IPS DF 19.7 (cell line): ENCODE measurements at places on chromosomes 2 and 18.

DNA sequence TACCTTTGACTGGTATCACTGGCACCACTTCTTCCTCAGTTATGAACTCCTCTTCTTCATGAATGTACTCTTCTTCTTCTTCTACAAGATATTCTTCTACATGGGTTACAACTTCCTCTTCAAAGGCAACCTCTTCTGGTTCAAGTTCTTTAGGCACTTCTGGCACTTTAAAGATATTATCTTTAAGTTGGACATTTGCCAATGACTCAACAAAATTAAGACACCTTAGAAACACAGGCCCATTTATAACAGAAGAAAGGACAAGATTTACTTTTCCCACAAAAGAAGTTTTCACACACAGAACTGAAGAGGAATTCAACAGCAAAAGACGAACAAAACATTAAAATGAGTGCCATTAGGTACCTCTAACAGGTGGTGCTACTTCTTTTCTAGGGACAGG, 127.3 kb downstream of the TTN start:
- no peak for DNase-seq

- no peak for DNase-seq
These were observed 256.2 kb upstream of the KLHL29 start for GRCh38 chr2:23128684-23129292.

DNA sequence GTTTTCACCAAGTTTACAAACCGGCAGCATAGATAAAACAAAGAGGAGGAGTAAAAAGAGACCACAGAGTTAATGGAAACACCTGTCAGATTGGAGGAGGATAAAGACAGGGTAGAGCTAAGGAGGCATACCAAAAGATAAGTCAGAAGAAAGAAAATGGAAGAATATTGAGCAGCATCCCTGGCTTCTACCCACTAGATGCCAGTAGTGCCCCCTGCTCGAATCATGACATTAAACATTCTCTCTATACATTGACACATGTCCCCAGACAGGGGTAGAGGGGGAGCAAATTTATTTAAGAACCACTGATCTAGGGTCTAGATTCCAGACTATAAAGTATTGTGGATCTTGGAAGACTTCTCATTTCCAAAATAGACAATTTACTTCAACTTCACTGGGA, 159.8 kb upstream of the ETAA1 start:
- DNase-seq, result no peak

GRCh38 chr2:158099716-158100115, 2.0 kb upstream of the UPP2 start:
- DNase-seq, result no peak

- no peak for DNase-seq
These were observed 97.4 kb upstream of the LRATD1 start for GRCh38 chr2:14535156-14535555.

DNA sequence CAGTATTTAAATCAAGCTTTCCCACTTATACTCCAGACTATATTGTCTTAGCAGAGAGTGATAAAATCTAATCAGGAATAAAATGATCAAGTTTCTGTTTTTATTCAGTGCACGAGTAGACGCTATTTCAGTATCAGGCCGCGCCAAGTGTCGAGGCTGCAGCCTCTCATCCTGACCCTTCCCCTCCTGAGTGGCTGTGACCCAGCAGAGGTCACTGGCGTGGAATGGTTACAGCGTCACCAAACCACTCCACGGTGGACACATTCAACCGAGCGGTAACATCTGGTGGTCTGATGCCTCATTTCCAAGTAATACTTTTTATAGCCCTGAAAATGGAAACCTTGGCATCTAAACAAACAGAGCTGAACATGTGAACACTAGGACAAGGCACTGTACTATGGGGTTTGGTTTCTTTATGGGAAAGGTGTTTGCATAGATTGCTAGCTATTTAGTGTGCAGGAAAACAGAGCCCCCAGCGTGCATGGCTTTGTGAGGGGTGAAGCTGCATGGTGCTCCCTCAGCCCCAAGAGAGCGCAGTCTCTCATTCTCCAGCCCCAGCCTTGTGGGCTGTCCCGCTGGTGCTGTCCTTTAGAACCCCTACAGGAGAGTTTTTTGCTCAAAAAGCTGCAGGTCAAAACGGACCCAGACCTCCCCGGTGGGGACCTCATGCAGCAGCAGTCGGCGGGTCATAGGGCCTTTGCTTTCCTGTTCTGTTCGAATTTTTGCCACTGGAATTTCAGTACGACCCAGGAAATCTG, 28.4 kb downstream of the FAM228A start:
- DNase-seq, result no peak

- no peak for DNase-seq
These were observed 4.0 kb downstream of the PPP3R1 start for GRCh38 chr2:68248361-68248760.

- no peak for DNase-seq
These were observed 257.4 kb downstream of the CCDC178 start for GRCh38 chr18:33183136-33183535.

- no peak for DNase-seq
These were observed 13.3 kb upstream of the RAB17 start for GRCh38 chr2:237603718-237604362.

DNA sequence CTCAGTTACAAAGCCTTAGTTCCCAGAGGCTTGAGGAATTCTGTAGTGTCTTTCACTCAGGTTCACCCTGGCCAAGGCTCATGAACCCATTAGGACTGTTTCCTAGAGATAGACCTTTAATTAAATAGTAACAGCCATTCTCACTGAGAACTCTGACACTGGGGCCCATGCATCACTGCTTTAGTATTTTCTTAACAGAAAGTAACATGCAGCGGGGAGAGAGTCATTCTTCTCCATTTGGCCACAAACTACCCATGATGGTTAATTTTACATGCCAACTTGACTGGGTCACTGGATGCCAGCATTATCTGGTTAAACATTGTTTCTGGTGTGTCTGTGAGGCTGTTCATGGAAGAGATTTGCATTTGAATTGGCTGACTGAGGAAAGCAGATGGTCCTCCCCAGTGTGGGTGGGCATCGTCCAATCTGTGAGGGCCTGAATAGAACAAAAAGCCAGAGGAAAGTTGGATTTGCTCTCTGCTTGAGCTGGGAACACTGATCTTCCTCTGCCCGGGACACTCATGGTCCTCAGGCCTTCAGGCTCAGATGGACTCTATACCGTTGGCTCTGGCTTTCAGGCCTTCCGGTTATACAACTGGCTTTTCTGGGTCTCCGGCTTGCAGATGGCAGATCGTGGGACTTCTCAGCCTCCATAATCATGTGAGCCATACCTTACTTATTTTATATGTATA, 5.6 kb upstream of the CPLX4 start:
- DNase-seq, result no peak

- no peak for DNase-seq
These were observed 898.9 kb downstream of the CPS1 start for GRCh38 chr2:211455216-211455841.

GRCh38 chr18:25279961-25280360, 72.0 kb downstream of the ZNF521 start:
- no peak for DNase-seq

DNA sequence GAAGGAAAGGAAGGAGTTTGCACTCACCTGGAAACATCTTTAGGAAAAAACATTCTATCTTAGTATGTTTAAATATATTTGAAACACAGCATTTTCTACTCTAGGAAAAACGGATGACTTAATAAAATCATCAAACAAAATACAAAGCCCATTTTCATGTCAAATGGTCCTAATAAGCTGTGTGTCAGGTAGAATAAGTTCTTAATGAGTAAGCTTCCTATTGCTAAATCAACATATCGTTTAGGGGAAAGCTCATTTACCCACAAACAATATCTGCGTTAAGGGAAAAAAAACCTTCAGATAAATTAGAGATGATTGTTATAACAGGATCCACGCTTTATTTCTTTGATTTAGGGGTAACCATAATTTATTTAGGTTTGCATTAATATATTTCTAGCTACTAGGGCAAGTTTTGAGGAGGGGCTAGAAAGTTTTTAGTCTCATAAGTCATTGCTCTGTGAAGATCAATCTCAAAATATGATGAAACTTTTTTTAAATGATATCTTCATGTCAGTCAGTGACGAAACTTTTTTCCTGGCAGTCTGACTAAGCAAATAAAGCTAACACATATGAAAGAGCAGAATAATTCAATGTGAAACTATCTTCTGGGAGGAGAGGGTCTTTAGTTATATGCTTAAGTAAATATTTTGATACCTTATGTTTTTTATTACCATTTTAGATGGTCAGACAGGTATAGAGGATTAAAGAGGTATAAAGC, 147.1 kb downstream of the WDSUB1 start:
- no peak for DNase-seq

DNA sequence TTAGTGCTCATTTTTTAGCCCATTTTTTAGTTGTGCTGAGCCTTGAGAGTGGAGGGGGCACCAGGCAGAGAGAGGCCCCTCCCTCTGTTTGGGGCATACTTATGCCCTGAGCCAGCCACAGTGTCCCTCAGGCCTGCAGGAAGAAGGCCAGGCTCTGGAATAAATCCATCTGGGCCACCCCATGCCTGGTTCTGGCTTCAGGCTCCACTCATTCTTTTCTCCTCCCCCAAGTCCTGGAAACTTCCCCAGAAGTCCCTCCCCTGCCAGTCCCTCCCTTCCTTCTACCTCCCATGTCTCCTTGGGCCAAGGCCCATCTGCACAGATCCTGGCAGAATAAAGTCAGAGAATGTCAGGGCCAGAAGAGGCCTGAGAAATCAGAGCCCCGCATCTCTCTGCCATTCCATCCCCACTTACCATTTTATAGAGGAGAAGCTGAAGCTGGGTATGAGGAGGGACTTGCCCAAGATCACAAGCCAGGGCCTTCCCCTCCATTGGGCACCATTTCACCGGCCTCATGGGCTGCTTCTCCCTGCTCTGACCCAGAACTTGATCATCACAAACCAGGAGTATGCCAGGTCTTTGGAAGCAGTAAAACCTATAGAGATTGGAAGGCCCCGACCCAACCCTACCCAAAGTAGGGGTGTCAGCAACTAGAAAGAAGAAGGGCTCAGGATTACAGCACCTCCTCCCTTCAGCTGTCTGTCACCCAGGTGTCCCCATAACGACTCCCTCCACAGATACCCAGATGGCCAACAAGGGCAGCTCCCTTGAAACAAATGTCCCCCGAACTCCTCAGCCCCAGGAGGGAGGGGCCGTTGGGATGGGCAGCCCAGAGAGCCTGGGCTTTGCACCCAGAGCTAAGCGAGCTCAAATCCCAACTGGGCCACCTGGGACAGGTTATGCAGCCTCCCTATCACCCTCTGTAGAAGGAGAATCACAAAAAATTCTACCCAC, 108.4 kb downstream of the POLR1A start:
- no peak for DNase-seq

GRCh38 chr2:232950751-232951150, 62.3 kb downstream of the NGEF start:
- DNase-seq, result no peak
